NCI-H2107 (cell line): ENCODE measurements at places on chromosomes 12 and 14.

DNA sequence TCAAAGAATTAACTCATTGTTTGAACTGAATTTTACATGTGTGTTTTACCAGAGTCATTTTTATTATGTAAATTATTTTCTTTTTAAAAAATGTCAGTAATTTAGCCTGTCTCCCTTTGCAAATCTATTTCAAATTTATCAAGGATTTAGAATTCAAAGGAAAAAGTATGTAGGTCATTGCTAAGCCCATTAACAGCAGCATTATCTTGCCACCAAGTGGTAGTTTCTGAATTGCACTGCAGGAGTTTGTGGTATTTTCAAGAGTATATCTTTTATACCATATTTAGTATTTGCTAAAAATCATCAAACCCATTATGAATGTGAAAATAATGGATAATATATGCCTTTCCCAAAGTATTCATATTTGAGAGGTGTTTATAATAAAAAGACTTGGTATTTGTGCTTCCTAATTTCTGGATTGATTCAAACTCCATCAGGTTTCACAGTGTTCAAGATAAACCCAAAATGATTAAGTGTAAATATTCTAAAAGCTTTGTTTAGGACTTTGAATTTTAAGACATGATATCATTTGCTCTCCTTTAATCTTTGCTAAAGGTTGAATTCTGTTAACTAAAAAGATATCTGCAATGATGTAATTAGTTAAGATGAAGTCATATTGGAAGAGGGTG, 711.4 kb downstream of the FSCB start:
- no peak for DNase-seq

GRCh38 chr14:64880221-64881121, 764 bp upstream of the SPTB start:
- peak; percentile 77 for DNase-seq

DNA sequence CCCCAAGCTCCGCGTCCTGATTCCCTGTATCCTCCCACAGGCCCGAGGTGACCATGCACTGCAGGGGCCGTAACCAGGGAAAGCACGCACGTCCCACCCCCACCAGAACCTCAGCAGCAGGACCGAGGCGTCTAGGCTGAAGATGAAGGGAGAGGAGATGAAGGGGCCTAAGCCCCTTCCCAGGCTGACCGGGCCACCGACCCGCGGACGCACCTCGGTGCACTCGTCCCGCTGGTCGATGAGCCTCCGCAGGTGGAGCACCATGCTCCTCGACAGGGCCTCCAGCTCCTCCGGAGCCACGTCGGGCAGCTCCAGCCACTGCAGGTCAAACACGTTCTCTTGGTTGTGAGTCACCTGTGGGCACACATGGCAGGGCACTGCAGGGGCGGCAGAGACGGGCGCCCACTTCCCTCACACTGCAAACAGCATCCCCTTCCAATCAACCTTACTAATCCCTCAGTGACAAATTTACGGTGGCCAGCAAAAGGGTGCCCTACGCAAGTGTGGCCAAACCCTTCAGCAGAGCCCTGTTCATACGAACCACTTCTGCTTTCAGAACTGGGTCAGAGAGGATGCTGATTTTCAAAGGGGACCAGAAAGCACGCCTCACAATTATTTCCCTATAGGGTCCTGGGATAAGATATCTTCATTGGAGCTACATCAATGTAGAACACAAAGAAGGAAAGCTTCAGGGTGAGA, 77.8 kb downstream of the CCDC88C start:
- no peak for DNase-seq

GRCh38 chr12:79063258-79063657, 198.7 kb downstream of the SYT1 start:
- DNase-seq, result no peak

DNA sequence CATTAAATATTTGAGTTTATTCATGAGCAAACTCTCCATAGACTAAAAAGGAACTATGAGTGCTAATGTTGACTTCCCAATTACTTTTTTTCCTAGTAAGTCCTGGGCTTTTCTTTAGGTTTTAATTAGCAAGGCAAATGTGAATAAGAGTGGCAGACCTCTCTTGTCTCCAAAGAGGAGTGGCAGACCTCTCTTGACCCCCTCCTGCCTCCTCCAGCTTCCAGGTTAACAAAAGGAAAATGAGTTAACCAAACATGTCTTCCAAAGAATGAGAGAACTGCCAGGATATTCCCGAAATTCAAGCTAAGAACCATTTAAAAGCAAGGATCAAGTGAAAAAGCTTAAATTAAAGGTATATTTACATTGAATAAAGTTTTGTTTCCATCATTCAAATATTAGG, 253.2 kb downstream of the MDGA2 start:
- no peak for DNase-seq

DNA sequence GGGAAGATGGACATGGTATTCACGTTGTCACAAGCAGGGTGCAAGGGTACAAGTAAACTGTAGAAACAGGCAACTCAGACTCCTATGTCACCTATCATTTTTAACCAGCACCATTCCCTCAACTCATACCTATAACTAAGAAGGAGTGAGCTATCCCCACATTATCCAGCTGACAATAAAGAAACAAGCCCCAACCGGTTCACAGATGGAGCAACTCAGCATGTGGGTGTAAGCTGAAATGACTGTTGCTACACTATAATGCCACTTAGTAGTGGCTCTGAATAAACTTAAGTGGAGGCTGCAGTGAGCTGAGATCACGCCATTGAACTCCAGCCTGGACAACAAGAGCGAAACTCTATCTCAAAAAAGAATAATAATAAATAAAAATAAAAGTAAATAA, 829.5 kb upstream of the MDGA2 start:
- DNase-seq, result peak; percentile 17

GRCh38 chr12:71477609-71478008, 38.0 kb downstream of the LGR5 start:
- no peak for DNase-seq

- DNase-seq, result no peak
Observed at GRCh38 chr12:12491606-12492005, 71.1 kb downstream of the DUSP16 start.

DNA sequence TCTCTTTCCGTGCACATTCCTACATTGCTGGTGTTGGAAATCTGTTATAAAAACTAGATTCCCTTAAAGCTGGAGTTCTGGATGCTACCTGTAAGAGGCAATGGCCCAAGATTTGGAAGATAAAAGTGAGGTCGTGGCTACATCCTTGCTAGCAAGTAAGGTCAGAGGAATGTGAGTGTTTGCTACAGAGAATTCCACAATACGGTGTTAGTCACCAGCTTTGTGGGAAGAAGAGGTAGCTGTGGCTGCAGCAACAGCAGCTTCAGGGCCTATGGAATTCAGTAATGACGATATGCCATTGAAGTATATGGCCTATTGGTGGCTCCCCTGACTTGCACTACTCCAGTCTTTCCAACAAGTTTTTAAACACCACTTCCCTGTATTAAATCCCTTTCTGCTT, 227.7 kb upstream of the TMEM260 start:
- no peak for DNase-seq
